T-helper 17 cell (primary cell): ENCODE measurements at places on chromosomes 2 and 18.

DNA sequence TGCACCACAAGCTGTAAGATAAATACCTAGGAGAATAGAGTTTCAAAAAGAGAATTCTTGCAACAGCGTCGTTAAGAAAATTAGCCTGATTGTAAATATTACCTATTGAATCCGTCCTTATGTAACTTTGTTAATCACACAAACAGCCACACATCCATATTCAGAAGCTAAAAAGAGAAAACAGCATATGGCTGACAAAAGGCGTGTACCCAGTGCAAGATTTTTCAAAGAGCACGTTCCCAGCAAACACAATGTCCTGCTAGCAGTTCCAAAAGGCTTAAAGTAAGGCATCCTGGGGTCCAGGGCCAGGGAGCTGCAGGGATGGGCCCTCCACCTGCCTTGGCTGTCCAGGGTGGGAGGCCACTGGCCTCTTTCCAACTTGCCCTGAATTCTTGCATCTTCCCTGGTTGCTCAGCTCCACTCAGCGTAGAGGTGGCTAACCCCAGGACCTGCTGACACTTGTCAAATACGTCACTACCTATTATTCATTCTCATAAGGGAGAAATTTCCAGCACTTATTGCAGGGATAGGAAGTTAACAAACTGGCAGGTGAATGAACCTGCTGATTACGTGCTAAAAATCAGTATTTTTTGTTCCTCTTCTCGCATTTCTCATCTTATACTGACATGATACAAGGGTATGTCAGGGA is 102.1 kb upstream of the NEDD4L start:
- DNase-seq, result no peak

- DNase-seq, result no peak
Observed at GRCh38 chr2:82487354-82487753, 1971.7 kb downstream of the SUCLG1 start.

DNA sequence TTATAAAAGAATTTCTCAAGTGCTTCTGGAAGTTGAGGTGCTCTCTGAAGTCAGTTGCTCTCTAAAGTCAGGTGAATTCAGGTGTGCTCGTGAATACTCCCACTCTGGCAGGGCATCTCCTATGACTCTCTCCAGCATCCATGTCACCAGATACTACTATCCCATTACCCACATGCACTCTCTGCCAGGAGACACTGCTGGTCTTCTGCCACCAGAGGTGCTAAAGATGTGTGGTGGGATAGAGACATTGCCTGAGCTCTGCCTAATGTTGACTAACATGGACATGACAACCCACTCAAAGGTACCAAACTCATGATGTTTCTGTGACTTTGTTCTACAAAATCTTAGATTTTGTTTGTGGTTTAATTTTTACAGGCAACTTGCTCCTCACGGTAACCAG is 106.4 kb upstream of the HNRNPA3 start:
- DNase-seq, result no peak

DNA sequence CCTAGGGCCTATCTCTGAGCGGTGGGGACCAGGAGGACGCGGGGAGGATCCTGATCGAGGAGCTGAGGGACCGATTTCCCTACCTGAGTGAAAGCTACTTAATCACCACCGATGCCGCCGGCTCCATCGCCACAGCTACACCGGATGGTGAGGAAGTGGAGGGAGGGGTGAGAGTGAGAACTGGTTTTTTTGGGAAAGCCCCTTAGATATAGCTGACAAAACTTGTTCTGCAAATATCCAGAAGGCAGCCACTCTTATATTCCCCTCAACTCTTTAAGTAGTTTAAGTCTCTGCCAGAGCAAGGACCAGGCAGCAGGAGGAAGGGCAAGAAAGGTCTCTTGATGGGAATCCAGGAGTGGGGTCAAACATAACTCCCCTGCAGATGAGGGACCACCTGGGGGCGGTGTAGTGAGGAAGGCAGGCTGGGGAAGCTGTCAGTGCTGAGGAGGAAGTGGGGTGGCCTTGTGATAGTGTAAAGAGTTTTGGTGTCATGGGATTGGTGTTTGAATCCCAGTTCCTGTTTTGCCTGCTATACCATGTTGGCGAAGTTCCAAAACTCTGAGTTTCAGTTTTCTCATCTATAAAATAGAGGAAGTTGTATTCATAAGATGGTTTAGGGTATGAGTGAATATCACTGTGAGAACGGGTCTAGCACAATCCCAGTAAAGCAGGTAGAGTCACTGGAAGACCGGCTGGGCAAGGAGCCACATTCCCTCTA is 3.4 kb downstream of the NAGK start:
- peak; percentile 63 for DNase-seq

DNA sequence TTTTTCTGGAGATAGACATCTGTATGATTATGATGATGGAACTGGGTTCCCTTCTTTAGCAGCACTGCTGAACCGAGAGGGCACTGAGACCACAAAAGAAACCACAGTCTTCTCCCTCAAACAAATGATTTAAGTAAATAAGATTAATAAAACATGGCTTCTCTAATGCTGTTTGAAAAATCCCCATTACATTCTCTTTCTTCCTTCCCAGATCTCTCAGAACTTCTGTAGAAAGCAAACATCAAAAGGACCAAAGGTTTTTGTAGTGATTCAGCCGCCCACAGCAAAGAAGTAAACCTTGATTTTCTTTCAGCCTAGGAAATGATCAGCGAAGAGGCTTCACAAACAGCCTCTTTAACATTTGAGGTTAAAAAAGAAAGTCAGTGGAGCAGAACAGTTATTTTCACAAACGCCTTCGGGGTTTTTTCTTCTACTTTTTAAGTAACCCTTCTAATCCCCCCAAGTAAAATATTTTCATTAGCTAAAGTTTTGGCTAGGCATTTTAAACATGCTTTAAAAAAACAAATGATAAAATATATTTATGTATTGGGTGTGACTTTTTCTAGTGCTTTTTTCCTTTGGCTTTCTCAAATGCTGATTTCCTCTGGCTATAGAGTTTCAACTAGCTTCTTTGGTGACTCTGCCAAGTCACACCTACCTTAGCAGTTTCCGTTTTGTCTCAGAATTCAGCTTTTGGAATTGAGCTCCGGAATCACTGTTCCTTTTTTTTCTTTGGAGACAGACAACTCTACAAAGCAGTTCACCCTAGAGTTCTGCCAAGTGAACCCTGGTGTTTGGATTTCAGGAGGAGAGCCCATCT is 89.6 kb downstream of the UPP2 start:
- DNase-seq, result no peak

DNA sequence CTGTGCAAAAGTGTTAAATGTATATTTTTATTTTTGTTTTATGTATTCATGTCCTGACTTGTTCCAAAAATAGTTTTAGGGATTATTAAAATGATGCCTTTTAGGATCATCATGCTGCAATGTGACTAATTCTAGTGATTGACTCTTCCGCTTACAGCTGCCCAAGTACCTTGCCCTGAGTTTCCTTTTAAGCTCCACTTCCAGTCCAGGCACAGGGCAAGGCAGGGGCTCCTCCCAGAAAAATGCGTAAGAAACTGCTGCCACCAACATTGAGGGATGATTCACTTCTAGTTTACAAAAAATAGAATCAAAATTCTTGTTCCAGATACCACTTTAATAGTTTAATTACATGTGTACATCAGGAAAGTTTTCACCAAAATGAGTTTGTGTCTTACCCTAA is 116.4 kb downstream of the IRS1 start:
- no peak for DNase-seq

DNA sequence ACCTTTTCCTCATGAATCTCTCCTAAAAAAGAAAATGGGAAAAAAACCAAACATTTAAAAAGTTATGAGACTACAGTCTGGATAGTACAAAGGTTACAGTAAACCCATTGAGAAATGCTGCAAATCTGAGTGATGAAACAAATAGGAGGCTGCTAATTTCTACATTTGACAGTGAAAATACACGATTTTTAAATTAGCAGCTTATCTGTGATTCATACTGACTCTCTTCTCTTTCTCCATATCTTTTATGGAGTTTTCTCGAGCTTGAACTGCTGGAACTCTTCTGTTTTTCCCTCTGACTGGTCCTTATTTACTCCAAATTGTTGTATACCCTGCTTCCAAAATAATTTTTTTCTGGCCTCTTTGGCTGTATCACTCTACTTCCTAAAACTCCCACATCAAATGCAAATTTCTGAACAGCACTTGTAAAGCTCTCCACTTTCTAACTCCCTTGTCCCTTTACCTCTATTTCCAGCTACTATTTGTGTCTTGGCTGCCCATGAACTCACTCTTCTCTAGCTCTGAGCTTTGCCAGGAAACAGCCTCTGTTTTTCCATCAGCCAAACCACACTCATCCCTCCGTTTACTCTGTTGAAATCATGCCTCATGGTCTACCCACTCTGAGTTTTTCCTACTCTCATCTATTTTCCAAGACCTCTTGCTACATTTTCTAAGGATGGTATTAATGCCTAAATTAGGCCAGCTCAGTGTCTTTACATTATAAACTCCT is 73.7 kb downstream of the RBMS1 start:
- DNase-seq, result no peak

DNA sequence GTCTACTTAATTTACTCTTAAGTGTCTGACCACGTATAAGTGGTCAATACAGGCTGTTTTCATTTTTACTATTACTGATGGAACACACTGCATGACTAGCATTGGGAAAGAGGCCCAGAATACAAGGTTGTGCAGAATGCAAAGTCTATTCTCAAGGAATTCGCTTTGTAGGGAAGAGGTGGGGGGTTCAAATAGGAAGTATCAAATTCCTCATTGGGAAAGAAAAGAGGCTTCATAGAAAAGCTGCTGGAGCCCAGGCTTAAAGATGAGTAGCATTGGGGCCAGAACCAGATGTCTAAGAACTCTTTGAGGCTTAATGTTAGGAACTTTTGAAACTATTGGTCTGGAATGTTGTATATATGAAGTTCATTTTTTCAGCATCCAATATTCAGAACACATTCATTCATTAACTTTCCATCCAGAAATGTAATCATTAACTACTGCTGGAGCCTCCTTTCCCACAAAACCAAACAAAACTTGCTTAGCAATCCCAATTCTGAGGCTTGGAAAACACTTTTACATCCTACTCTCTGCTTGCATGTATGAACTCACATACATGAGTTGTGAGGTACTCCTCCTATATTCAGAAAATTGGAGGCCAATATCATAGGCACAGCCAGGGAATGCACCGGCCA is 994 bp upstream of the LRATD1 start:
- DNase-seq, result no peak

DNA sequence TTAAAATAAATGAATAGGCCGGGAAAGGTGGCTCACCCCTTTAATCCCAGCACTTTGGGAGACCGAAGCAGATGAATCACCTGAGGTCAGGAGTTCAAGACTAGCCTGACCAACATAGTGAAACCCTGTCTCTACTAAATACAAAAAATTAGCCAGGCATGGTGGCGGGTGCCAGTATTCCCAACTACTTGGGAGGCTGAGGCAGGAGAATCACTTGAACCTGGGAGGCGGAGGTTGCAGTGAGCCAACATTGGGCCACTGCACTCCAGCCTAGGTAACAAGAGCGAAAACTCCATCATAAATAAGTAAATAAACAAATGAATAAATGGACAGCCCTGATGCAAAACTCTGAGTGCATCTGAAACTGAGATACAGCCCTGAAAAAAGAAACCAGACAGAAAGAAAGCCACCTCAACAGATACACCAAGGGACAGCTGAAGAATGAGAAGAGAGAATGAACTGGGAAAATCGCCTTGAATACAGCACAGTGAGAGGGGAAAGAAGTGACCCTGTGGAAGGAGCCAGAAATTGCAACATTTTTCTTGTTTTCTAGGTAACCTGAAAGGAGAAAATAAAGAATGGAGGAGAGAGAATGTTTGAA is 64.4 kb downstream of the TRABD2A start:
- DNase-seq, result no peak

DNA sequence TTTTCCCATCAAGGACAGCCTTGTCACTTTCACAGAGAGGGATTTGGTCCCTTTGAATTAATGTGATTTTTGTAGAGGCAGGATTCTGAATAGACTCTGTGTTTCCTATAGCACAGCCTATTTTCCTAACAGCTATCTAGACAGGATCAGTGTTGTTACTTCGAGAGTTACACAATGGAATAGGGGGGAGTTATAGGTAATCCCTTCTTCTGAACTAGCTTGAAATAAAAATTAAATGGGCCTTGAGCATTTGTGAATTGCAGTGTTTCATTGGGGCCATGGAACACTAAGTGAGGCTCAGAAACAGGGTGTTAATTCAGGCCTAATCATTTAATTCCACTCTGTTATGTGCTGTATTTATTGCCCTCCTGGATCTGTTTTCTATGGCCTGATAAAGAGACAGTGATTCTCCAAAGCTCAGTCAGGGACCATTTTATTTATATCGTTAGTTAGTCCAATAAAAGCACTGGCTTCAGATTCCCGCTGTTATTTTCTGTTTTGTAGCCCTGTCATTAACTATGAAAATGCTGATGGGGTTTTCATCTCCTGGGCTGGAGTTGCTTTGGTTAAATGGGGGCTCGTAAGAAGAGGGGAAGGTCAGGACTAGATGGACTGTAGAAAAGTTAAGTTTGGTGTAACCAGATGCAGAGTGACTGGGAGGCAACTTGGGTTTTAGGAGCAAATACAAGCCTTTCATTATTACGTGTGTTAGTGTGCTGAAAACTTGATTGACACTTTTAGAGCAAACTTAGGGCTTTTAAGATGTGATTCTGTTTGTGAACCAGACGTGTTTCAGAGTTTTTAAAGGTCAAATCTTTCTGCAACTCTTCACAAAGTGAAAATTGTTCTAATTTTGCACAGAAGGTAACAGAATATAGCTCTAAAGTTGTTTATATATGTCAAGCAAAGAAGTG is 461.0 kb upstream of the HNRNPA3 start:
- no peak for DNase-seq

- no peak for DNase-seq
Observed at GRCh38 chr2:38934742-38935141, 45.1 kb downstream of the ARHGEF33 start.

- DNase-seq, result no peak
Observed at GRCh38 chr2:175843625-175844024, 158.4 kb downstream of the LNPK start.

DNA sequence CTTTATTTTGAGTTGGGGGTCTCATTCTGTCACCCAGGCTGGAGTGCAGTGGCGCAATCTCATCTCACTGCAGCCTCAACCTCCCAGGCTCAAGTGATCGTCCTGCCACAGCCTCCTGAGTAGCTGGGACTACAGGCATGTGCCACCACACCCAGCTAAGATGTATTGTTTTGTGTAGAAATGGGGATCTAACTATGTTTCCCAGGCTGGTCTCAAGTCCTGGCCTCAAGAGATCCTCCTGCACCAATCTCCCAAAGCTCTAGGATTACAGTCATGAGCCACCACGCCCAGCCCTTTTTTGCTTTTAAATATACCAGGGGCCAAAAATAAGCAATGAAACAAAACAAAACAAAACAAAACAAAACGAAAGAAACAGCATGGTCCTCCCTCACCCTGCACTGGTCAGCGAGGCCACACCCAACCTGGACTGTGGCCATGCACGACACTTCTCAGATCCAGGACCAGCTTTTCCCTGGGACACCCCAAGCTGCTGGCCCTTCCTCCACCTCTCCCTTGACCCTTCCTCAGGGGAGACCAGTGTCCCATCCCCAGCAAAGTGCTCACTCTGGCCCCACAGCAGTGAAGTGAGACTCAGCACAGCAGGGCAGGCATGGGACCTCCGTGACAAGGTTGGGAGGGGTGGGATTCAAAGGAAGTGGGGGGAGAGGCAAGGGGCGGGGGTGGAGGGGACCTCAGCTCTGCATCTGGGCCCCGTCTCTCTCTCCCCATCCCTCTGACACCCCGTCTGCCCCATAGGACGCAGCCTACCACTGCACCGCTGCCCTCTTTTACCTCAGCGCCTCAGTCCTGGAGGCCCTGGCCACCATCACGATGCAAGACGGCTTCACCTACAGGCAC is 23.5 kb downstream of the MAL start:
- DNase-seq, result no peak
